ENCODE measurements at places on chromosomes 4 and X.

GRCh38 chrX:1261285-1261684 lies 7.3 kb upstream of the CSF2RA start:
- DNase-seq: peak; percentile 63

- no peak for DNase-seq
These were observed 152.6 kb downstream of the AFAP1 start for GRCh38 chr4:7787067-7787466.

DNA sequence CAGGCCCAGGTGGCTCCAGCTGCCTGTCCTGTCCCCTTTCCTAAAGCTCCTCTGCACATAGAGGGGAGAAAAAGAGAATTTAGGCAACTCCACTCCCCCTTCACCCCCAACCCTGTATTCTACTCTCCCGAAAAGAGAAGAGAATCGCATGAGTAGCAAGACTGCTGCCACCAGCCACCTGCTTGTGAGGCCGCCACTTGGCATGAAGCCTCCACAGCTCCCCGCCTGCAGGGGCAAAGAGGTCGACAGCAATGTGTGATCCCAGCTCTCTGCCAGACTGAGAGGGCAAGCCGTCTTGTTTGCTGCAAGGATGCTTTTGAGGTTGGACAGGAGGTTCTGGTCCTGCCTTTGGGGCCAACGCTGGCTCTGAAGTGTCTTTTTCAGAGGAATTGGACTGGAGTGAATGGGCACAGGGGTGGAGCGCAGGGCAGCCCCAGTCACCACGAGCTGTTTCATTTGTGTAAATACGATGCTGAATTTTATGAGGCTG lies 77.1 kb downstream of the STARD8 start:
- no peak for DNase-seq

DNA sequence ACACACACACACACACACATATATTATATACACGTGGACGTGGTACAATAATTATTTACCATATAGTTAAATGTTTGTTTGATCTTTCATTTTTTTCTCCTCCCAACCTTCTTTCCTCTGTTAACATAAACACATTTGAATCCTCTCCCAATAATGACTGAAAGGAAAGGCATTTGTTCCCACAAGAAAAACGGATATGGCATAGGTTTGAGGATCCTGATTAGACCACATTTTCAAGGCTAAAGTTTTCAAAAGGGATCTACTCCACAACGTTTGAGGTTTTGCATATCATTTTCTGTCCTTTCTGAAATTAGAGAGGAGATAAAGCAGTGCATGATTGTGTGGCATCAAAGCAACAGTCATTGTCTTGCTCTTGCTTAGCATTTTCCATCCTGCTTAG lies 1883.4 kb downstream of the STIM2 start:
- no peak for DNase-seq

GRCh38 chr4:15809058-15809457 lies 30.9 kb downstream of the CD38 start:
- no peak for DNase-seq

DNA sequence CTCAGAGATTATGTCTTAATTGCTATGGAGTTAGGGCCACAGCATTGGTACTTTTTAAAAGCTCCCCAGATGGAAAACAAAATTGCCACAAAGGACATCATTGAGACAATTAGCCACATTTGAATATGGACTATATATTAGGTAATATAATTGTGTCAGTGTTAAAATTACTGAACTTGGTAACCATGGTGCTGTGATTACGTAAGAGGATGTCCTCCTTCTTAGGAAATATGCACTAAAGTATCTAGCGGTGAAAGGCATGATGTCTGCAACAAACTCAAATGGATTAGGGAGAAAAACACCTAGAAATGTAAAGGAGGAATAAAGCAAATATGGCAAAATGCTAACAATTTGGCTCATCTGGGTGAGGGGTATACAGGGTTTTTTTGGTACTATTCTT lies 89.9 kb upstream of the PAK3 start:
- no peak for DNase-seq

- no peak for DNase-seq
These were observed 128.6 kb downstream of the RASL11B start for GRCh38 chr4:52990706-52991105.

DNA sequence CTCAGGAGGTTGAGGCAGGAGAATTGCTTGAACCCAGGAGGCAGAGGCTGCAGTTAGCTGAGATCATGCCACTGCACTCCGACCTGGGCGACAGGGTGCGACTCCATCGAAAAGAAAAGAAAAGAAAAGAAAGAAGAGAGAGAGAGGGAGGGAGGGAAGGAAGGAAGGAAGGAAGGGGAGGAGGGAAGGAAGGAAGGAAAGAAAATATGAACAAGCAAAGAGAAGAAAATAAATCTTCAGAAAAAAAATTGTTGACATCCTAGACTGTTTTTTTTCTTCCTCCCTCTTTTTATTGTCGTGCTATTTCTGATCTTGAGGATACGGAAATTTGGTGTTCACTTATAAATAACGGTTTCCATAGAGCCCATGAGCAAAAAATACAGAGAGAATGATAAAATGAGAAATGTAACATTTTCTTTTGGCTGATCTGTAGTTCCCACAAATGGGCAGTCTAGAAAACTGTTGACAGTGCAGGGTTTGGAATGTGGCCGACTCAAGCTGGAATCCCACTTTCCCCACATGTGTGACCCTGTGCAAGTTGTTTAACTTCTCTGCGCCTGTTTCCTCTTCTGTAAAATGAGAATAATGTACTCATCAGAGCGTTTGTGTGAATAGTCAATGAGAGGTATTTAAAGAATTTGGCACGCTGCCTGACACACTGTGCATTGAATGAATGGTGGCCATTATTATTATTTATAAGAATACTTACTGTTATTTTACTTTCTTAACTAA lies 19.4 kb downstream of the SORBS2 start:
- DNase-seq: no peak

- peak; percentile 64 for DNase-seq
These were observed 30.3 kb downstream of the CCNI start for GRCh38 chr4:77045490-77045889.

GRCh38 chrX:7389576-7389975 lies 241.6 kb upstream of the PUDP start:
- DNase-seq: no peak

GRCh38 chr4:76703123-76703490 lies 194.8 kb downstream of the SOWAHB start:
- DNase-seq: no peak

DNA sequence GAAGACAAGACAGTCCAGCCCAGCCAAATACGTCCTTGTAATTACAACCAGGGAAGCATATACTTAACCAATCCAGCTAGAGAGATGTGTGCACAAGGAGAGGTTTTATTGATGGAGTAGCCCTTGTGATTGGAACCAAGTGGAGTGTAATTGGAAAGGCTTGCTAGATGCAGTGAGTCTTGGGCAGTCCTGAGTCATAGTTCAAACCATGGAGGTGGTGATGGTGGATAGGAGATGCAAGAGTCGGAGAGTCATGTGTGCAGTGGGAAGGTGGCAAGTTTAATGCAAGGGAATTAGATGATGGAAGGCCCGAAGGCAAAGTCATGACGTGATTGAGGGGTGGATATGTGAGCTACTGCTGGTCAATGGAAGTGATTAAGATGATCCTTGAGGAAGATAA lies 63.7 kb downstream of the PHEX start:
- DNase-seq: no peak

DNA sequence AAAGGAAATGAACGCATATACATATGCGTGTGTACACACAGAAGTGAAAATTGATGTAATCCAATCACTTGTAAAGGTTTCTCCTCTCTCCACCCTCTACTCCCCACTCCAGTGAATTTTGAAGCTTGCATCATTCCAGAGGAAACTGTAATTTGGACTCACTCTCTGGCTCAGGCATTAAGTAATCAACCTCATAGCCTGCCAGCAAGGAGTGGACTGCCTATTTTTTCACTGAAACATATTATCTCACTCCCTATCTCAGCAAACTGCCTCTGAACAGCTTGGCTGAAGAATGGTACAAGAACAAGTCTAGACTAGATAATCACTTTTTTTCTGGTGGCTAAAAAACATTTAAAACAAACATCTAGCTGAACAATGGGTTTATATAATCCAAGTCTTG lies 124.2 kb downstream of the C4orf51 start:
- no peak for DNase-seq

GRCh38 chrX:43083016-43083415 lies 305.1 kb upstream of the PPP1R2C start:
- DNase-seq: no peak

- DNase-seq: no peak
These were observed 185.5 kb upstream of the CPEB2 start for GRCh38 chr4:14816623-14817261.

DNA sequence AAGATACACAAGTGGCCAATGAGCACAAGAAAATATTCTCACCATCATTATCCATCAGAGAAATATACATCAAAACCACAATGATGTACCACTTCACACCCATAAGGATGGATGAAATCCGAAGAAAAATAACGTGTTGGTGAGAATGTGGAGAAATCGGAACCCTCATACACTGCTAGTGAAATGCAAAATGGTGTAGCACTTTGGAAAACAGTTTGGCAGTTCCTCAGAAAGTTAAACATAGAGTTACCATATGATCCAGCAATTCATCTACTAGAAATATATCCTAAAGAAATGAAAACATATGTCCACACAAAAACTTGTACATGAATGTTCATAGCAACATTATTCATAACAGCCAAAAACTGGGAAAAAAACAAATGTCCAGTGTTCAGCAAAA lies 18.5 kb upstream of the APBB2 start:
- DNase-seq: no peak

DNA sequence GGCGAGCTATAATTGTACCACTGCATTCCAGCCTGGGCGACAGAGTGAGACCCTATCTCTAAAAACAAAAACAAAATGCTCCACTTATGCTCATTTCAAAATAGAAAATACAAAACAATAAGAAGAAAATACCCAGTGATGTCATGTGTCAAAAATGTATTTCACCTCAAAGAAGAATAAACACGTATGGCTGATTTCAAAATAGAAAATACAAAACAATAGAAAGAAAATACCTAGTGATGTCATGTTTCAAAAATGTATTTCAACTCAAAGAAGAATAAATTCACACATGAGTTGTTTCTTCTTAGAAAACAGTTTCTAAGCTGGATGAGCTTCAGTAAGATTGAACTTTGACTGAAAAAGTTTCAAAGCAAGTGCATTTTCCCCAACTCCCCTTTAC lies 20.3 kb upstream of the PDCL2 start:
- no peak for DNase-seq

DNA sequence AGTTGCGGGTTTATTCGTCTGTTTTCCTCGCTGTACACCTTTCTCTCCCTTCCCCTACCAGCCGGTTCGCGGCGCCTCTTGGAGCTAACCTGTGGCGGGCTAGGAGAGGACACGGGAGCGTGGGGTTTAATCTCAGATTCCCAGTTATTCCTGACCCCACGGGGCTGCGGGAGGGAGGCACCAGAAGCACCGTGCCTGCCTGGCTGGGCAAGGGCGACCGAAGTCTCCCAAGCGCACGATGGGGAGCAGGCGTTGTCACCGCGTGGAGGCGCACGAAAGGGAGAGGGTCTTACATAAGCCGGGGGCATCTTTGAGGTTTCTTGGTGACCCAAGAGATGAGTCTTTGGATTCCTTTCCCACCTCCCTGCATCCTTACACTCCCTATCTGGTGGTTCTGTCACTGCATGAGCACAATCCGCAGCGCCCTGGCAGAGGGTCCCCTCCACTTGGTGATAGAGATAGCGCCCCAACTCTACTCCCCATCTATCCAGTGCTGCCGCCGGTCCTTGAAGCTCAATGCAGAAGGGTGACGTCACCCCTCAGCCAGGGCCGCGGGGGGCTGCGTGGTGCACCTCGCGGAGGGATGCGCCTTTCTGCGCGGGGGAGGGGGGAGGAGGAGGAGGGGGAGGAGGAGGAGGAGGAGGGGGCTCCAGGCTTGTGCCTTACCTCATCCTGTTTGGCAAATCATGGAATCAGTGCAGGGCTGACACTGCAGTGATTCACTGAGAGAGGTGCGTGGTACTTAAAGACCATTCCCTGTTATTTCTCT lies 793 bp downstream of the TSPAN7 start:
- peak; percentile 71 for DNase-seq

- no peak for DNase-seq
These were observed 328.2 kb downstream of the DKK2 start for GRCh38 chr4:106707776-106708463.

DNA sequence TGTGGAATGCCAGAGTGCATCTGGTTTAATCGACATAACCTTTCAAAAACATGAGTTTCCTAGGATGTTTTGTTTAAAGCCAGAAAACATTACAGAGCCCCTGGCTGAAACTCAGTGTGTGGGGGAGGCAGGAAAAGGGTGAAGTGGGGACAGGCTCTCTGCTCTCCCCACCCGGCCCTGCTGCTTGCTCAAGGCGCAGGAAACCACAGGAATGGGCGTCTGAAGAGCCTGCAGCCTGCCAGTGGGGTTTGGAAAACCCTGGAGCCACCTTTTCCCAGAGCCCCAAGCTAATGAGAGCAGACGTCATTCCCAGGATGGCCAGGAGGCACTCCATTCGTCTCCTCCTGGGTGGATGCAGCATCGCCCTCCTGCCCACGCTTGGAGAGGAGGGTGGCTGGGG lies 240.6 kb downstream of the AFAP1 start:
- DNase-seq: no peak

DNA sequence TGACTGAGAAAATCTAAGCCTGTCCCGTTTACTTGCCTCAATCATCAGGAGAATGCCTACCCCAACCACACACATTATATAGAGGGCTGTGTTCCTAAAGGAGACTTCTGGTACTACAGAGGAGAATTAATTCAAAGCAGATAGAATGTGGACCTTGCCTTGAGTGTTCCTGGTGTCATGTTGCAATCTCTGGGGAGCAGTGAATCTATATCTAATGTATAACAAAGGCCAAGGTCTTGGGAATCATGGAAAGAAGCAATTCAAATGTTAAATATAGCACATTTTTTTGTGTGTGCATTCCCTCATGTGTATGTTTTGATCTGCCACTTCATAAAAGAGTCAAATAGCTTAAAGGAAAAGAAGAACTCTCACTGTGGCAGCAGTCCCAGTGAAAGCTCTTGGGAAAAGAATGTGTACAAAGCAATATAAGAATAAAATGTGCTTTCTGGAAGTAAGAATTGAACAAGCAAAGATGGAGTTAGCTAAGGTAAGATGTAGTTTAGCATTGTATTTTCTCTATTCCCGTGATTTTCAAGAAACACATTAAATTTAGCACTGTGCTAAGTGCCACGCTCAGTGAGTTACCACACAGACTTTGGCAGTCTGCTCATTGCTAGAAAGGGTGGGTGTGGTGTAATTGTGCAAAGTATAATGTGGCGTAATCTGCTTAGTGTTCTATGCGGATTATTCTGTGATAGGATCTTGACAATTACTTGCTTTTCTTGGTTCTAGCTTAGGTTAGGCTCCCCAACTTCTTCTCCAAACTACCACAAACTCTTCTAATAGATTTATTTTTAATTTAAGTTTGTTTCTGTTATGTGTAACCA lies 13.7 kb downstream of the ADH6 start:
- no peak for DNase-seq

- peak; percentile 92 for DNase-seq
These were observed 107.9 kb downstream of the ABLIM2 start for GRCh38 chr4:8050555-8051206.

GRCh38 chr4:165383591-165384073 lies 4.8 kb downstream of the CPE start:
- peak; percentile 69 for DNase-seq

GRCh38 chrX:51894697-51895336 lies 1.4 kb downstream of the MAGED1 start:
- peak; percentile 54 for DNase-seq
